ENCODE measurements at places on chromosomes 11 and 22.
A peak's percentile ranks its signal among the peaks of the same experiment; 100 is the strongest.

DNA sequence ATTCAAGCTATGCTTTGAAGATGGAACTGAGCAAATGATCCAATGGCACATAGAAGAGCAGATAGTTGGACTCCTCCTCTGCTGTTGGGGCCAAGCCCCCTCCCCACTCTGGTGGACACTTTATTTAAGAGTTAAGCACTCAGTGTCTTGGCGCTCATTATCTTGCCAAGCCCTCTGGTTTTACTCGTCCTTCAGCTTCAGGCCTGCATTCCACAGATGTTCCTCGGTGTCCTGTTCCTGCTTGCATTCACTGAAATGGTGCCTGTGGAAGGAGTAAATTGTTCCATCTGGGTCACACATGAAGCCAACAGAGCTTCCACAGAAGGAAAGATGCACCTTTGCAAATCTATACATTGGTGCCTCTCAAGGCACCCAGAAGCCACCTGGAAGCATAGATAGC is 26.1 kb downstream of the MAML2 start:
- DNase-seq: no peak

- no peak for DNase-seq
Observed at GRCh38 chr11:1784761-1785650, 21.3 kb upstream of the CTSD start.

GRCh38 chr22:39396797-39397195 is 2.8 kb upstream of the TAB1 start:
- peak; percentile 94 for DNase-seq

GRCh38 chr22:45912910-45913309 is 64.1 kb downstream of the WNT7B start:
- no peak for DNase-seq

DNA sequence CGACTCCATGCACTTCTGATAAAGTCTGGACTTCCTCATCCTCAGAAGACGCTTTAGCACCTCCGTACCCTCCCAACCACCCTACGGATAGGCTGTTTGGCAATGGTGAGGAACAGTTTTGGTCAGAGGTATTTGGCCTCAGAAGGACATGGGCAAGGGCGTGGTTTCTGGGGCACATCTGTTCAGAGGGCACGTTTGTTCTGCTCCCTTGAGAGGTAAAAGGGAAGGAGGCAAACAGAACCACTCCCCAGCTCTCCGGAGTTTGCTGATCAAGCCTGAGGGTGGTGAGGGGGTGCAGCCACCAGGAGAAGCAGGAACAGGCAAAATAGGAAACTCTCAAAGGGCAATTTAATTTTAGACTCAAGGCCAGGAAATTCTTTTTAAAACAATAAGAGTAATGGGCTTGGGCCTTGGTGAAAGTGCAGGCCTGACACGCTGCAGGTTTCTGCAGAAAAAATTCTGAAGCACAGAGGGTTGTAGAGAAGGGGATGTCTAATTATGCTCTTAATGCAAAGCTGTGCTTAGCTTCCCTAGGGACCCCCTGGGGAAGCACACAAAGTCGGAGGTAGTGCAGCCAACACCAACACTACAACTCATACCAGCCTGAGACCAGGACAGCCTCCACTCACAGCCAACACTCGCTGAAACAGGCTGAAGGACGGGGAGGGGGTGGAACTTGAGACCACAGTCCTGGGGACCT is 23.3 kb downstream of the ETS1 start:
- DNase-seq: no peak

GRCh38 chr11:130070846-130071200 is 1.1 kb downstream of the APLP2 start:
- no peak for DNase-seq

DNA sequence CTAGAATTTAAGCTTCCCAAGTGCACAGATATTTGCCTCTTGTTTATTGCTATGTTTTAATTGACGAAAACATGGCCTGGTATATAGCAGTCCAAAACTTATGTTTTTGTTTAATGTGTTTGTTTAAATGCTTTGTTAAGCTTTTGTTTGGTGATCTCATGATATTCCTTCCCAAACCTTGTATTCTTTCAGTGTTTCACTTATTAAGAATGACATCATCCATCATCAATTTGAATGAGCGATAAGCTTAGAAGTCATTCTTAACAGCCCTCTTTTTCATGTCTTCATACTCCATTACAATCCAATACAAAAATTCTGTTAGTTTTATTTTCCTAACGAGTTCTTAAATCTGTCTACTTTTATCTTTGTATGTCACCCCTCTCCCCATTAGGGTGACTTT is 206.0 kb downstream of the DYNC2H1 start:
- DNase-seq: no peak

GRCh38 chr11:73139476-73140198 is 2.5 kb downstream of the FCHSD2 start:
- no peak for DNase-seq

DNA sequence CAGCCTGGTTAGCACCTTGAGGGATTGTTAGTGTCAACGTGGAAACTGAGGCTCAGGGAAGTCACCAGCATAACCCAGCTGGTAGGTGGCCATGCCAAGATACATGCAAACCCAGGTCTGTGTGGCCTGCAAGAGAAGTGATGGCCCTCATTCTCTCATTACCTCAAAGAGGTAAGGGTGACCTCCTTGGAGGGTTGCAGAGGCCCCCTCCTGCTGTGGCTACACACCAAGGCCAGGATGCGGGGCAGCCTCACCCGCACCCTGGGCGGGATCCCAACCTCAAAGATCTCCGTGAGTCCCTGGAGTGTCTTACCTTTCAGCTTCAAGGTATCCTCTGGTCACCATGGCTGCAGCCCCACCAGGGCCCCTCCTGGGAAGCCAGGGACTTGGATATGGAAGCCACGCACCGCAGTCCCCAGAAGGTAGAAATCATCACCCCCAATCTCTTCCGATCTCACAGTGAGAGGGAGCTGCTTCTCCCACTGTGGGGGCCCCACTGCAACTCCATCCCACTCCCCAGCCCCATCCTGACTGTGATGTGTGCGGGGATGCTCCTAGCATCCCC is 95.4 kb downstream of the MORC2 start:
- no peak for DNase-seq

- DNase-seq: no peak
Observed at GRCh38 chr22:19842393-19843106, 12.1 kb downstream of the GNB1L start.

DNA sequence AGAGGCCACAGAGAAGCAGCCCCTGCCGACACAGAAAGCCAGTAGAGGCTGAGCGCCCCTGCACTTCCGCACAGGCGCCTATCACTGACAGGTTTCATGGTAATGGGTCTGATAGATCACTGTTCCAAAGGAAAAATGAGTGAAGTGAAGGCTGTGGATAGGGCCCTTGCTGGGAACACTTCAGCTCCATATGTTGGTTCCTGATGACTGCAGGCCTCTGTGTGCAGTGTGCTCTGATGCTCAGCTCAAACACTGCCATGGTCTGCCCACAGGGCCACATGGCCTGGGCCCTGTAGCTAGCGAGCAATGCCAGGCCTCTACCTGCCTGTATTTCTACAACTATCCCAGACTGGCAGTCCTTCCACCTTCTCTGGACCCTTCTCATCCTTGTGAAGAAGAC is 62.7 kb upstream of the CLTCL1 start:
- no peak for DNase-seq

DNA sequence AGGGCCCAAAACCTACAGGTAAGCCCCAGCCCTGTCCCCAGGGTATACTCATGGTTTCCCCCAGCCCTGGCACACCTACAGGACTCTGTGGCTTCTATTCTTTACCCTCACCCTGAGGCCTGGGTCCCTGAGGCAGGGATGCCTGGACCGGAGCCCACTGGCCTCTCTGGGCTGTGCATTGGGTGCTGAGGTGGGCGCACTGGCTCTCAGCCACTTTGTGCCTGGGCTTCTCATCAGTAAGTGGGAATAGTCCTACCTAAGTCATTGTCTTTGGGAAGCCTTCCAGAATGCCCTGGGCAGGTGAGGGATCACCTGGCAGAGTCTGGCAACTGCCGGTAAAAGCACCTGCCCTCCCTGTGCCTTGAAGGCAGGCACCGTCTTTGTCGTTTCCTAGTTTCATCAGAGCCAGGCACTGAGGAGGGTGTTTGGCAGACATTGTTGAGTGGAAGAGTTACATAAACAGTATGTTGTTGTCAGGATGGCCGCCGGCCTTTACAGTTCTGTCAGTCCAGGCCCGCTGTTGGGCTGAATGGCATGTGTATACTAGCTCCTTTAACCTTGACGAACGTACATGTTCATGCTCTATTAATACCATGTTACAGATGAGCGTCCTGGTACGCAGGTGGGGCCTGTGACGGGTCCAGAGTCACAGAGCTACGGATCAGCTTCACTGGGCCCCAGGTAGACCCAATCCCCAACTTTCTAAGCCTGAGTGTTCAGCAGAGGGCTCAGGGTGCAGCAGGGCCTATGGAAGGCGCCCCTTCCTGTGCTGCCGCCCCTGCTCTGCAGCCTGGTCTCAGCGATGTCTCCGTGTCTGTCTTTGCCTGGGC is 23.0 kb downstream of the SHANK3 start:
- DNase-seq: no peak

- no peak for DNase-seq
Observed at GRCh38 chr11:34147581-34147980, 42.2 kb downstream of the NAT10 start.

- no peak for DNase-seq
Observed at GRCh38 chr11:102900346-102900745, 25.6 kb upstream of the MMP12 start.

- no peak for DNase-seq
Observed at GRCh38 chr11:57213342-57214097, 23.5 kb downstream of the APLNR start.

- no peak for DNase-seq
Observed at GRCh38 chr22:17896586-17896985, 122.3 kb upstream of the BID start.

DNA sequence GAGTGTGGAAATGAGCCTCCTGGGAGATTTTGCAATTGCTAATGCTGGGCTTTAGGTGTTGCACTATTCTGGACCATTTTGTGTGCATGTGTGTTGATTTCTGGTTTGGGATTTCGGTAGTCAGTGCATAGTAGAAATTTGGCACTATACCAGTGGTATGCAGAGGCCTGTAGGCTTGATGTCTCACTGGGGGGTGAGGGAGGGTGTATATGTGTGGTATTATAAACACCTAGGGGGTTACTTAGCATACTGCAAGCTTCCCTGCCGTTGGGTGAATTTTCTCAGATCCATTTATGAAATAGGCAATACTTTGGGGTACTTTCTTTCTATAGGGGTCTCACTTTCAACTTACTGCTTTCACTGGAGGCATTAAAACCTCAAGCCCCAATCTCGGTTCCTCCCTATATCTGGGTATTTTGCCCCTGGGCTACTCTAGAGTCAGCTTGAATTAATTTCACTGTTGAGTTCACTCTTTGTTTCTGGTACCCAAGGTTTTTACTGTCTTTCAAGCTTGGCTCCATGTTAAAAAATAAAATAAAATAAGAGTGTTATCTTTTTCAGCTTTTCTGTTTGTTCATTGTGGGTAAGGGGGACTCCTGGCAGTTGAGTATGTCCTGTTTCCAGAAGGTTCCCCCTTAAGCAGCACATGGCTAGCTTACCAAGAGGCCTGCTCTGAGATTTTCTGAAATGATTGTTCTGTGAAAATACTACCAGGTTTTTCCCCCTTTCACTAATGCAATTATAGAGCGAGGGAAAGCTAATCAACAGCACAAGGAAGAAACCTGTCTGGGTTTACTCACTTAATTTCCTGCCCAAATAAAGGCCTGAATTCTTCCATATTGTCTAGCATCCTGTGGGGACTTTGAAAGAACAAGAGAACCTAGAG is 45.8 kb downstream of the PPFIBP2 start:
- DNase-seq: no peak

- no peak for DNase-seq
Observed at GRCh38 chr11:96664110-96664509, 274.3 kb downstream of the JRKL start.

GRCh38 chr11:2235588-2236326 is 34.6 kb downstream of the ASCL2 start:
- DNase-seq: no peak

DNA sequence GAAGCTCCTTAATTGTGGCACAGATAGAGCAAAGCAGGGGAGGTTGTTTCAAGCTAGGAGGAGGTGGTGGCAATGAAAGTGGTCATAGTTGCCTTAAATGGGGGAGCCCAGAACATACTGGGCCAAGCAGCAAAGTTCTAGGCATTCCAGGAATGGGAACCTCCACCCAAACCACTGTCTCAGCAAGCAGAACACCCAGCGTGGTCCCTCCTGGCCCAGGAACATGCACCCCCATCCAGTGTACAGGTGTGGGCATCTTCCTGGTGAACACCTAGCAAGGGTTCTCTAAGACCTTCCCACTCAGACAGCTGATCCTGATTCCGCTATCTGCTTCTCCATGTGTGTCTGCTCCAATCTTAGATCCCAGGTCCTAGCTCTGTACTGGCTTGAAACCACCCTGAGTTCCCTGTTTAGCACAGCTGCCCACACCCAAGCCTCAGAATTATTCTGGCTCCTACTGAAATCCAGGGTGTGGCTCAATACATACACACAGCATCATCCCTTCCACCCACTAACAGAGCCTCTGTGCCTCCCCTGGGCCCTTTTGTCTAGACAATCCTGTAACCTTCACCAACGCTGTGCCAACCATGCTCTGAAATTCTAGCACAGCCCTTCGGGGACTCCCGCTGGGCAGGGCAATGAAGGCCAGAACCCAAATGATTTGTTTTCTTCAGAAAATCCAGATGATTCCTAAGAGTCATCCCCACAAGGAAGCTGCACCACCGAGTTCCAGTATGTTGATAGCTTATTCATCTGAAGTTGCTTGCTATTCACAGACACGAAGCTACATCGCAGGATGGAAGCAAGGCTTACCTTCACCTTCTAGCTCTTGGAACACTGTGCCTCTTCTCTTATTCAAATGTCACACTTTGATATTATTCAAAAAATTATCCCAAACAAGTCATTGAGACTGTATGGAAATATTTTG is 76.6 kb downstream of the ABTB2 start:
- DNase-seq: no peak

- no peak for DNase-seq
Observed at GRCh38 chr11:114061048-114061680, 1.7 kb downstream of the ZBTB16 start.

GRCh38 chr11:81658722-81659121 is 1074.9 kb downstream of the FAM181B start:
- DNase-seq: no peak

DNA sequence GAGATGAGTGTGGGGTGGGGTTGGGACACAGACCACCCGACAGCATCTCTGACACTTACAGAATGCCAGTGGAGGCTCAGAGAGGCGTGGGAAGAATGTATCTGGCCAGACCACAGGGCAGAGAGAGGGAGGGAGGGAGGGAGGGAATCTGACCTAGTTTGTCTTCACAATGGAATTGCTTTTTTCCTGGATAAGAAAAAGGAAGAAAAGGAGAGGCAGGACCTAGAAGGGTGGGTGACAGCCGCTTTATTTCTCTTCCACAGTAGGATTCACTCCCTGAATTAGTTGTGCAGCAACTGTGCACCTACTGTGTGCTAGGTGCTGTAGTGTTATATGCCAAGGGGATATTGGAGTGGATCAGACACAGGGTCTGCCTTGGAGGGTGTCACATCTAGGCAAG is 3.7 kb downstream of the KCNK4 start:
- DNase-seq: no peak

- no peak for DNase-seq
Observed at GRCh38 chr22:44298406-44299091, 14.2 kb downstream of the SHISAL1 start.

GRCh38 chr11:2612884-2613571 is 86.8 kb downstream of the KCNQ1OT1 start:
- no peak for DNase-seq

GRCh38 chr11:128658502-128658901 is 35.4 kb upstream of the FLI1 start:
- no peak for DNase-seq

Data from NCI-H1694 (cell line).